ENCODE measurements at places on chromosomes 3 and 15. TPM values are rescaled to one million over a fixed set of nuclear protein-coding genes. Genes with fewer than 3 reads are reported as not detected.

DNA sequence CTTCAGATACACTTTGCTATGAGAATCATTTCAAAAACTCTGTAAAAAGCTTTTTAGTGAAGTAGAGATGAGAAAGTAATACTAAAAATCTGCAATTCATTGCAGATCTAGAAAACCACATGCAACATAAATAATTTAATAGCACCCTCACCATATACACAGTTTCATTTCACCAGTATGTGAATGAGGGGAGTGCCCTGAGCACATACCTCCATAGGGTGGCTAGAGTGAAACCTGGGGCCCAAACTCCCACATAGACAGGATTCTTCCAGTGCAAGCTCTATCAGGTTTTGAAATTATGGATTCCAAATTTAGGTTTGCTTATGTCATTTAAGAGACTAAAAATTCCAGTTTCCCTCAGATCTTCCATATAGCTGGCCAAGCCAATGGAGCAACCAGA lies 973.4 kb upstream of the CFAP20DC start:
- no peak for DNase-seq

DNA sequence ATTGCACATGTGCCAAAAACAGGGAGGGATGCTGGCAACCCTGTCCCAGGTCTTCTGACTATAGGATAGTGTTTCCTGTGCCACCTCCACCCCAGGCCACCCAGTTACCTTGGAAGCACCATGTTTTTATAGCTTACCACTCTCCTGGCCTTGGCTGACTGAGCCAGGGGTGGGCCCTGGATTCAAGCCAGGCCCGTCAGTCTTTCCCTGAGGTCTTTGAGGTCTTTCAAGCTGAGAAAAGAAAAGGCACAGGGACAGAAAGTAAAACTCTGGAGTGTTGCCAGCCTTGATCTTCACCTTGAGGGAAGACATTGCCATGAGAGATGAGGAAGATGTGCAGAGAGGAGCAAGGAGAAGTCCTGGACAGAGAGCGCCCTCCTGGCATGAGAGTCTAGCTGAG lies 46.3 kb downstream of the SYNM start:
- DNase-seq = no peak

Gene MUC20
- 18.1 TPM for polyA plus RNA-seq

- no peak for DNase-seq
Observed at GRCh38 chr3:8767256-8767666, 2.2 kb downstream of the OXTR start.

GRCh38 chr15:51375966-51376640 lies 34.6 kb downstream of the GLDN start:
- DNase-seq = no peak

DNA sequence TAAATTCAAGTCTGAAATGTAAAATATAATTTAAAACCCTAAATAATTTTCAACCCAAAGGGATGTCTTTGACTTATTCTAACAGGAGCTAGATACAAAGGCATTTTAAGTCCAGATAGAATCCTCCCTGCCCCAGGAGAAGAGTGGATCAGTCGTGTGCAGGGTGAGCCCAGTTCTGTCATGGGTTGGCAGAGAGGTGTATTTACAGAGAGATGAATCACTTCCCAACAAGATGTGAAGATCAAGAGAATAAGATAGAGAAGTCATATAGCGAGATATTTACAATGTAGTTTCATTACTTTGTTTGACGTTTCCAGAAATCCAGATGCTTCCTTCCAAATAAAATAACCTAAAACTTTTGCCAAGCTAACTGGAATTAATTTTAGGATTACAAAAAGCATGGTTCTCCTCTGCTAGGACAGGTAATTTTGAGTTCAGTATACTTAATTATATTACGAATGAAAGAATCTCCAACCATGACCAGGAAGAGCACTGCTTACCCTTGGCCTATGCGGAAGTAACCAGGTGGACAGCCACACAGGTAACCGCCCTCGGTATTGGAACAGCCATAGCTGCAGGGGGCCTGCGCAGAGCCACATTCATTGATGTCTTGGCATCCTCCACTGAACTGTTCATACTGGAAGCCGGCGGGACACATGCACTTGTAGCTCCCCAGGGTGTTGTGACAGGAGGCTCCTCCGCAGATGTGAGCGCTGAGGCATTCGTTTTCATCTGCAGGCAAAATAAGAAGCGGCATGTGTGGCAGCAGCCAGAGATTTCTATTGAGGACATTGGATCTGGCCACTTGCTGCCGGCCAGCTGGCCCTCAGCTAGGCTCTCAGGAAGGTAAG lies 84.0 kb downstream of the DUT start:
- no peak for DNase-seq
